Stimulated activated CD4-positive, alpha-beta T cell treated with anti-CD3 and anti-CD28 coated beads, Interleukin-1b, Interleukin-23, amount 100 ng/mL, for 1 hour (primary cell): ENCODE measurements at places on chromosomes 16 and 17.

DNA sequence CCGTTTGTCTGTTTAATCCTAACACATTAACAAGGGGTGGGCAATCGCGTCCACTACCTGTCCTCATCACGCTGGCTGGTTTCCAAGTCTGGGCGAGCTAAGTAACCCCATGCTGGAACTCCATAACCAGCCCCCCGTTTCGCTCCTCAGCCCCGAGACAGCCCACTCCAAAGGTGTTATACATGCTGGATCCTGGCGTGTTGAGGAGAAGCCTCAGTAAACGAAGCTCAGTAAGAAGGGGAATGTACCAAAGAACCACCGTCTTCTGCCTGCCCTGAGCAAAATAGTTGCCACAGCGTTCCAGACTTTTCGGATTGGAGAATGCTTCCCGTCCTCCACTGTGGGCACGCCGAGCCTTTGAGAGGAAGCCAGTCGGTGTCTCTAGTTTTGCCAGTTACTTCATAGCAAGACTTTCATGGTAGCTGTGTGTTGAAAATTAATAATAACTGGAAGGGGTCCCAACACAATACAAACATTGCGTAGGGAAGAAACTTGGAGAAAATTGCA lies 16.1 kb upstream of the C17orf78 start:
- no peak for DNase-seq

DNA sequence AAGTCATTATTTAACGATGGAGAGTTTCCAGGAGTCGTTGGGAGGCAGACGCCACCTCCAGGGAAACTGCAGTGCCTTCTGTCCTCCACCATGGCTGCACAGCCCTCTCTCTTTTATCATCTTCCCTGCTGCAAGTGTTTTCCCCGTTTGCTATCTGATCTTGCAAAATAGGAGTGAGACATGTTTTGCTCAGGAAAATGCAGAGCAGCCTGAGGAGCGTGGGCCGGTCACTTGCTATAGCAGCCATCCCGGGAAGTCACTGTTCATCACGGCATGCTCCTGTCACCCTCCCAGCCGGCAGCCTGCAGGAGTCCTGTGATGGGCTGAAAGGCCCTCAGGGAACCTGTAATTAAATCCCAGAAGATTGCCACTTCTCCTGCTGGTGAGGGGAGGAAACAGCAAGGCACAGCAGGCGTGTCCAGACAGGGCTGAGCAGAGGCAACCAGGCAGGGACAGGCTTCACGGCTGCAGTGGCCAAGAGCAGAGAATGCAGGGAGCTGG lies 143.1 kb downstream of the GSG1L start:
- no peak for DNase-seq

GRCh38 chr17:18117982-18118975 lies 9.7 kb downstream of the MYO15A start:
- no peak for DNase-seq

DNA sequence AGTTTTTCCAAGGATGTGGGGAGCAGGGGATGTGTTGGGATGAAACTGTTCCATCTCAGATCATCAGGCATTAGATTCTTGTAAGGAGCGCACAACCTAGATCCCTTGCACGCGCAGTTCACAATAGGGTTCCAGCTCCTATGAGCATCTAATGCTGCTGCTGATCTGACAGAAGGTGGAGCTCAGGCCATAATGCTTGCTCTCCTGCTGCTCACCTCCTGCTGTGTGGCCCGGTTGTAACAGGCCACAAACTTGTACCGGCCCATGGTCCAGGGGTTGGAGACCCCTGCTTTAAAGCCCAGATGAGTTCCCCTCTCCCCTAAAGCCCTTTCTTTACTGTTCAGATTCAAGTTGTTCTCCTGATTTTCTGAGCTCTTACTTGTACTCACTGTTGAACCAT lies 44.8 kb downstream of the RNF135 start:
- DNase-seq = no peak

DNA sequence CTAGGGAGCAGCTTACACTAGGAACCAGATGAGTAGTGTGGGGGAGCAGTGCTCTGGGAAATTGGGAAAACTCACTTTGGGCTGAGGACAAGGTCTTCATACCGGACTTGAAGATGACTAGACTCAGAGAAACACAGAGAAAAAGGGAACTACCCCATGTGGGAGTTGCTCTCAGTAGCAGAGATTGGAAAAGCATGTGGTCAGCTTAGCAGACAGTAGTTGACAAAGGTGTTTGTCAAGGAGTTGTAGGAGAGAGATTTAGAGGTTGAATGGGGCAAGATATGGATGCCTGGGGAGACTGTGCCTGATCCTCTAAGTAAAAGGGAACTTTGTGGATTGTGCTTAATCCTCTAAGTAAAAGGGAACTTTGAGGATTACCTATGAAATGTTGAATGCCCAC lies 194.5 kb upstream of the COX10 start:
- no peak for DNase-seq

DNA sequence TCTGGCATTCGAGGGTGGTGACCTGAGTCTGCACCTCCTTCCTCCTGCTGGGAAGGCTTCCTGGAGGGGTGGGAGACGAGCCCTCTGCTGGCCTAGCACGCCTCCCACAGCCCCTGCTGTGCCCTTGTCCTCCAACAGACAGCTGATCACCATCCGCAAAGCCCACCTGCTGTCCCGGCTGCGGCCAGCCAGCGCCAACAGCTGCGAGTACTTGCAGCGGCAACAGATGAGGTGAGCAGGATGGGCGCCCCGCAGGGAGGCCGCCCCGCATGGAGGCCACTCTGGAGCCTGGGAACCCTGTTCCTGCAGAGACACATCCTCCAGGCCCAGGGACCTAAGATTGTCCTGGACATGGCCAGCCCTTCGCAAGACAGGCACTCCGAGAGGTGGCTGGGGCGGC lies 21.6 kb downstream of the UBALD1 start:
- DNase-seq = no peak

GRCh38 chr17:57419940-57420550 lies 163.7 kb downstream of the MSI2 start:
- DNase-seq = no peak

DNA sequence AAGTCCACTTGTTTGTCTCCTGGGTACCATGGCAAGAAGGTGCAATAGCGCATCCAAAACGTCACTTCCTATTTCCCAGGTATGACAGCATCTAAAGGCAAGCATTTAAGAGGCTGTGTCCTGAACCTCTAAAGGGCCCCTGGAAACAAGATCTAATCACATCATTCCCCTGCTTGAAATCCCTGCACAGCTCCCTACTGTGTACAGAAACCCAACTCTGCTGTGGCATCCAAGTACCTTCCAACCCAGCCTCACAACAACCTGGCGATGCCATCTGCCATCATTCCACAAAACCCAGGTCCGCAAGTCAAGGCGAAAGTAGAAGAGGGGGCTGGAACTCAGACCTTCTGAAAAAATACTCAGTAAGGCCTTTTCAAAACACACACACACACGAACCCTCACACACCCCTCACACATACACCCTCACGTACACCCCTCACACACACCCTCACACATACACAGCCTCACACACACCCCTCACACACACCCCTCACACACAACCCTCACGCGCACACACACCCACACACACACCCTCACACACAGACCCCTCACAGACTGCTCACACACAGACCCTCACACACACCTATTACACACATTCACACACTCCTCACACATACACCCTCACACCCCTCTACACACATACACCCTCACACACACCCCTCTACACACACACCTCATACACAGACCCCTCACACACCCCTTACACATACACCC lies 24.5 kb downstream of the C17orf67 start:
- DNase-seq = no peak

- no peak for DNase-seq
Measured at GRCh38 chr17:74474043-74474792, 7.8 kb downstream of the CD300A start.

DNA sequence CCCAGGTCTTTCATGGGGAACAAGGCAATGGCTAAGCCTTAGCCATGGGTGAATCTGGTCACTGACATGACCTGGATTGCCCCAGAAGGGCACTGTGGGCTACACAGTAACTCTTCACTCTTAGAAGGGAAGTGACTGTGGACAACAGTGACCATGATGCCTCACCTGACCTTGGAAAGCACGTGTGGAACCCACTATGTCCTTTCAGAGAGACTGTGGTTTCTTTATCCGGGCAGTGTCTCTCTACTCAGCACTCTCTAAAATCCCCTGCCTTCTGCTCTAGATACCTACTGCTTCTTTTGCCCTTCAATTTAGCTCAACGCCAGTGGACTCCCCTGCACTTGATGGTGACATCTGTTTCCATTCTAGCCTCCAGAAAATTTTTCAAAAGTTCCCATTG lies 66.1 kb upstream of the ANKFN1 start:
- no peak for DNase-seq

GRCh38 chr17:66923886-66924285 lies 40.6 kb upstream of the CACNG4 start:
- no peak for DNase-seq

DNA sequence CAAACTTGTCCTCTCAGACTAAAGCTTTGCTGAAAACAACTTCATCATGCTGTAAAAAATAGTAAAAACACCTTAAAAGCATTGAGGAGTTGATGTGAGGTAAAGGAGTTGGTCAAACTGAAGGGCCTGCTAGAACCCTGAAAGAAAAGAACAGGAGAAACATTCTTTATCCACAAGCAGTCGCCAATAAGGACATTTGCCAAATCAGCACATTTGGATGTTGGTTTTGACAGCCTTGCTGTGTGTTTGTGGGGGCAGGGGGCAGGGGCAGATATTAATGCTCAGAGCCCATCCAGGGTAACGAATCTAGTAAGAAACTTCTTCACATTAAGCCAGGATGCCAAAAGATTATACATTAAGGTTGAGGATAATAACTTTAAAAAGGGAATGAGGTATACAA lies 399.9 kb upstream of the ZFHX3 start:
- DNase-seq = no peak

DNA sequence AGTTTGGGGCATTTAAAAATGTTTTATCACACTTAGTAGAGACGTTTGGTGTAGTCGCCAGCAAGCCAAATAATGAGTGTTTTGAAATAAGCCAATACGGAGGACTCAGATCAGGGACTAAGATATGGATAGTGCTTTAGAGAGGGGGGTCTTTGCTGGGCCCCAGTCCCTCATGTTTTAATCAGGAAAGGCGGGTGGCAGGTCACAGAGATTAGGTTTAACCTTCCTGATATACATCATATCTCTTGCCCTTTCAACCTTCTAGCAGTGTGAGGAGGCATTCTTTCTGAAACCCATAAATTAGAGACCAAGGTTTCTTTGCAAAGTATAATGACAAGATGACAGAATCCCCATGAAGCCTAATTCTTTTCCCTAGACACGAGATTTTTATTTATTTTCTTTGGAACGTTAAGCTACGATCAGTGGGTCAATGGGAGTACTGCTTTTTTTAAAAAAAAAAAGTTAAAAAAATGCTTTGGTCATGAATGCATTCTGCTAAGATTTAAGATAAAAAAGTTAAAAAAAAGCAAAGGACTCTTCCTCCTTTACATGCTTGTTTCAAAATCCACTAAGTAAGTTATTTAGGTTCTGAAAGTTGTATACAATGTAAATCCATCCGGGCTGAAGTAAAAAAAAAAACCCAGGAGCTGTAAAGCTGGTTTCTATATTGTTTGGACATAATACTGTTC lies 572.1 kb upstream of the SALL1 start:
- no peak for DNase-seq

GRCh38 chr16:84323606-84324005 lies 28.9 kb downstream of the WFDC1 start:
- no peak for DNase-seq

DNA sequence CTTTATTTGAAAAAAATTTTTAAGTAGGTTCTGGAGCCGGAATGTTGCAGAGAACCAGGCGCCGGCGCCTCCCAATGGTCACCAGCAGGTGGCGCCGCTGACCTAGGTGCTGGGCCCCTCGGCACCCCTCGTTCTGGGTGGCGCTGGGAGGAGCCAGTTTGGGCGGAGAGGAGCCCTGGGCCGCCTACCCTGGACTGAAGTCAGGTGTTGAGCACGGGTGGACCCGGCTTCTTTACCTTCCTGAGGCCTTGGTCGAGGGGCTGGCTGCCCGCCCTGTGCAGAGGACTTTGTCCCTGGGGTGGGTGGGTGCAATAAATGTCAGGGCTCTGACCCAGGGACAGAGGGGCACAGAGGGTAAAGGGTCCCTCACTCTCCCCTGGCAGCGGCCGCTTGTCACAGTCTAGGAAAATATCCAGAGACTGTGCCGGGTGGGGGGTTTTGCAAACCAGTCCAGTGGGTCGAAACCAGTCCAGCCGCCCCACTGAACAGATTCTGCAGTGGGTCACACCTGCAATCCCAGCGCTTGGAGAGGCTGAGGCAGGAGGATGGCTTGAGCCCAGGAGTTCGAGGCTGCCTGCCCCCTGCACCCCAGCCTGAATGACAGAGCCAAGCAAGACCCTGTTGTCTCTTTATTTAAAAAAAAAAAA lies 30.1 kb upstream of the TNFRSF13B start:
- peak; percentile 66 for DNase-seq

DNA sequence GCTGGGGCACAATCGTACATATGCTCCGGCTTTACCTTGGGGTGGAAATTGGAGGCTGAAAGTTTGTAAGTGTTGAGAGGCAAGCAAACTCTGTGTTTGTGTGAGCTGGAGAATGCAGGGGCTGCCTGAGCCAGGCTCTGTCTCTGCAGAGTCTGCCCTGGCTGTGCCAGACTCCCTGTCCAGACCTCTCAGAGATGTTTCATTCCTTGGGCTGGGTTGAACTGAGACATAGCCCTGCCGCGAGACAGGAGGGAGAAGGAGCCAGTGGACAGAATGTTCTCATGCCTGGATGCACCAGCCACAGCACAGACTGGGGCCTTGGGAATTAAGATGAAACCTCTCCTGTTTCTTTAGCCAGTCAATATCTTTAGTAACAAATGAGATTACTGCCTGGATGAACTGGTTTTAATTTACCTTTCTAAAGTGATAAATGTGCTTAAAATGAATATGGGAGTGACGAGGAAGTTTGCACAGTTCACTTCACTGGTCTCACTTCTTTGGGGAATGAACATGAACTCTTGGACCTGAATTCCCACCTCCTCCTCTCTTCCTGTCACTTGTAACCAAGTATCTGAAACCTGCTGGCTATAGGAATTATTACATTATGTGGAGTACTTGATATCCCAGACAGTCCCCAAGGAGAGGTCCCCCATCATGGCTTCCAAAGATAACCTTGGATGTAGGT lies 40.1 kb downstream of the YPEL2 start:
- no peak for DNase-seq
